HepG2 (cell line): ENCODE measurements at places on chromosomes 6 and 20.

- no peak for DNase-seq
These were observed 114.2 kb upstream of the PHACTR1 start for GRCh38 chr6:12602342-12602741.

DNA sequence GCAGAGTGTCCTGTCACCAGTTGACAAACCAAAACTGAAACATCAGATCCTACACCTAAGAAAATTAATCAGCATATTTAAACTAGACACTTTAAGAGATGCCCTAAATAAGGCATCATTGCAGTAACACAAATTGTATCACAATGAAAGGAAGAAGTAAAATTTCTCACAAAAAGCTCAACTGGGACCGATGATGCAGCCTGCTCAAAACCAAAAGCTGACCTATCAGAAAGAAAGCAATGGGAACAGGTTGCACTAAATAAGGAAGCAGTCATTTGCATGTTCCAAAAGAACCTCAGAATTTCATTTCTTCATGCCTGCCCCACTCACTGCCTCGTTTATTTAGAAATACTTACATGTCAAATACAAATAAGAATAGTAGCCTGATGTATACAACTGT lies 12.1 kb downstream of the HIVEP2 start:
- no peak for DNase-seq

GRCh38 chr6:77025736-77026223 lies 437.5 kb downstream of the HTR1B start:
- DNase-seq: no peak

GRCh38 chr6:48419992-48420391 lies 309.0 kb upstream of the PTCHD4 start:
- no peak for DNase-seq

DNA sequence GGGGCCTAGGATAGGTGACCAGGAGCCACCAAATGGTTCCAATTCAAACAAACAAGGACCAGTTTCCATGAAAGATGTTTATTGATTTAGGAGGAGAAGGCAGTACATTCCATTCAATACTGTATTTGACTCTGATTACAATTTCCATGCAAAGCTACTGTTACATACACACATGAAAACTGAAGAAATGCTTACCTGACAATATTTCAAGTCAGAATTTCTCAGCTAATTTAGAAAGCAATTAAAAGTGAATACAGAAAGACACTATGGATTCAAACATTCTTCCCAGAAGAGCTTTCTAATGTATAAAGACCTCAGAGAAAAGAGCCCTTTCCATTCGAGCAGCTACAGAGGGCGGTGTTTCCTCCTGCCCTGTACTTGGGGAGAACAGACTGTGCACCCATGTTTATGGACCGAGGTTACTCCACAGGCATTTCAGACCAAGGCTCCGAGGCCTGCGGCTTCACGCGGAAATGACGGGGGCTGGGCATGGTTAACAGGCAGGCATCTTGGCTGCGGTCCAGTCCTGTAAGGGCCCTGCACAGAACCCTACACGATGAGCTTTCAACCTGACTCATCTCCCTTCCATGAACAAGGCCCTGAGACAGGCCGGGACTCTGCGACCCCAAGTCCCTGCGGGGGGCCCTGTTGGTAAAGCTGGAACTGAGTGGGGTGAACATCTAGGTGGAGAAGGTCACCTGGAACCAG lies 25.7 kb upstream of the TCFL5 start:
- peak; percentile 50 for DNase-seq

GRCh38 chr20:41538810-41539596 lies 79.2 kb downstream of the CHD6 start:
- peak; percentile 96 for DNase-seq

- DNase-seq: peak; percentile 87
These were observed 22.4 kb downstream of the ZNF311 start for GRCh38 chr6:28982476-28983266.

- no peak for DNase-seq
These were observed 8.8 kb upstream of the MYT1 start for GRCh38 chr20:64155258-64156135.

- DNase-seq: no peak
These were observed at the start of gene FGD2 for GRCh38 chr6:37005061-37005810. FGD2 (plus strand) TSS chr6:37005655; CDS start chr6:37005818, 163 bp downstream.

- no peak for DNase-seq
These were observed 36.9 kb upstream of the ID1 start for GRCh38 chr20:31568041-31568731.

GRCh38 chr20:37111926-37112455 lies 16.2 kb upstream of the RBL1 start:
- DNase-seq: no peak

GRCh38 chr20:50342638-50343102 lies 152.0 kb downstream of the CEBPB start:
- DNase-seq: no peak

DNA sequence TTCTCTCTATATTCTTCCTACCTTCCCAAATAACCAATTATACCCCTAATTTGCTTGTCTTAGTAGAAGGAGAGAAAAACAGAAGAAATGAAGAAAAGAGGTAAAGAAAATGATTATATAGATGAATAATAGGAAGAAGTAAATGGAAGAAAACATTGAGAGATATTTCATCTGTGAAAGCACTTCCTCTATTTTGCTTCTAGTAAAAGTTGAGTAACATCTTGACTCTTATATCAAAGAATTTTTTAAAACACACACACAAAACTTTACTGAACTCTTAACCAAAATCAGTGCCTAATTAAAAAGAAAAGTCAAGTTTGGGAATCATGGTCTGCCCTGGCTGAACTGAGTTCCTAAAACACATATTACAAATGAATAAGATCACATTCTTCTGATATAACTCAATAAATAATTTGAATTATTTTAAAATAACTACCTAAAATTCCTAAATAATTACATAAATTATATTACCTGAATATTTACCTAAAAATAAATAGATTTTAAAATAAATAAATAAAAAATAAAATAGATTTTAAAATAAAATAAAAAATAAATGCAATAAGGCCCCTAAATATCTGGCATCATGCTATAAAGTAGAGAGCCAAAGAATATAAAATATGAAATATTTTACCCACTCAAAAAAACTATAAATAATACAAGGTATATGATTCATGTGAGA lies 8.8 kb downstream of the SLC17A2 start:
- DNase-seq: no peak

GRCh38 chr20:15556869-15557268 lies 1016.4 kb downstream of the KIF16B start:
- no peak for DNase-seq

DNA sequence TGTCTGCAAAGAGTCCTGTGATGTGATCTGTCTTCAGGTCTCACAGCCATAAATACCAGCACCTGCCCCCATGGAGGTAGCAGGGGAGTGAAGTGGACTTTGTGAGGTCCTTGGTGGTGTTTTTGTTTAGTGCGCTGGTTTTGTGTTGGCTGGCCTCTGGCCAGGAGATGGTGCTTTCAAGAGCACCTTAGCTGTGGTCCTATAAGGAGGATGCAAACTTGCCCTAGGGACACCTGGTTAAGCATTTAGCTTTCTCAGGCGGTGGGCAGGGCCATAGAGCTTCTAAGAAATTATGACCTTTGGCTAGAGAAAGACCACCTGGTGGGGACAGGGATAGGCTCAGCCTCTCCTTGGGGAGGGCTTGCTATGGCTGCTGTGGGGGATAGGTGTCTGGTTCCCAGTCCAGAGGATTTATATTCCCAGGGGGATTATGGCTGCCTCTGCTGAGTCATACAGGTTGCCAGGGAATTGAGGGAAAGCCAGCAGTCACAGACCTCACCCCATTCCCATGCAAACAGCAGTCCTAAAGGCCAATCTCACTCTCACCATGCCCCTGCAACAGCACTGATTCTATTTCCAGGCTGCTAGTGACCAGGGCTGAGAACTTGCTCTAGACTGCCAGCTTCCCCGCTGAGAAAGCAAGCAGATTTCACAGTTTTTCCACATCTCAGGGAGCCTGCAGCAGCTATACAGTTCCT lies 259.3 kb downstream of the TFAP2B start:
- no peak for DNase-seq

GRCh38 chr20:57500962-57501361 lies 24.0 kb downstream of the CTCFL start:
- DNase-seq: no peak

DNA sequence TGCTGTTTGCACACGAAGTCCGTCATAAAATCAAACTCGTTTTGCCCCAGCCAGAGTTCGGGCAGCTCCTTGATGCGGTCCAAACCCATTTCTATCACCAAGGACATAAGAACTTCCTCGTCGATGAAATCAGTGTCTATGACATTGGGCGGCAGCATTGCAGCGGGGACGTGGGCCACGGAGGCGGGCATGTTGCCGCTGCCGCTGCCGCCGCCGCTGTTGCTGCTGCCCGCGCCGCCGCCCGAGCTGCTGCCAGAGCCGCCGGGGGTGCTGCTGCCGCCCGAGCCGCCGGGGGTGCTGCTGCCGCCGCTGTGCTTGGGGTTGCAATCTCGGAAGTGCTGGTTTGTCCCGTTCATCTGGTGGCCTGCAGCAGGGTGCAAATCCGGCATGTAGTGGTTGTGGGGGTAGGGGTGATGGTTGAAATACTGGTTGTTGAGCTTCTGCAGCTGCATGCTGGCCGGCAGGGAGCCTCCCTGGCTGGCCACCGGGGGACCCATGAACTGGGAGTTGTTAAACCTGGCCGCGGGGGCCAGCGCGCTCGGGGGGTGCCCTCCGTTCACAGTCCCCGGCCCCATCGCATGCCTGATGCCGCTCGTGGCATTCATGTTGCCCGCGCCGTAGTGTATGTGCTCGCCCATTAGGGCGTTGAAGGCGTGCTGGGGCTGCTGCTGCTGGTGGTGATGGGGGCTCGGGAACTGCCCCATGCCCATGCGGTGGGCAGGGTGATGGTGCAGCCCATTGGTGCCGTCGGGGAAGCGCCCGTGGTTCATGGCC lies 1.1 kb downstream of the CITED2 start:
- peak; percentile 50 for DNase-seq

- no peak for DNase-seq
These were observed 196.5 kb downstream of the ARHGAP18 start for GRCh38 chr6:129513471-129513870.

- DNase-seq: peak; percentile 51
These were observed 362 bp downstream of the DUSP22 start for GRCh38 chr6:292506-293192.

DNA sequence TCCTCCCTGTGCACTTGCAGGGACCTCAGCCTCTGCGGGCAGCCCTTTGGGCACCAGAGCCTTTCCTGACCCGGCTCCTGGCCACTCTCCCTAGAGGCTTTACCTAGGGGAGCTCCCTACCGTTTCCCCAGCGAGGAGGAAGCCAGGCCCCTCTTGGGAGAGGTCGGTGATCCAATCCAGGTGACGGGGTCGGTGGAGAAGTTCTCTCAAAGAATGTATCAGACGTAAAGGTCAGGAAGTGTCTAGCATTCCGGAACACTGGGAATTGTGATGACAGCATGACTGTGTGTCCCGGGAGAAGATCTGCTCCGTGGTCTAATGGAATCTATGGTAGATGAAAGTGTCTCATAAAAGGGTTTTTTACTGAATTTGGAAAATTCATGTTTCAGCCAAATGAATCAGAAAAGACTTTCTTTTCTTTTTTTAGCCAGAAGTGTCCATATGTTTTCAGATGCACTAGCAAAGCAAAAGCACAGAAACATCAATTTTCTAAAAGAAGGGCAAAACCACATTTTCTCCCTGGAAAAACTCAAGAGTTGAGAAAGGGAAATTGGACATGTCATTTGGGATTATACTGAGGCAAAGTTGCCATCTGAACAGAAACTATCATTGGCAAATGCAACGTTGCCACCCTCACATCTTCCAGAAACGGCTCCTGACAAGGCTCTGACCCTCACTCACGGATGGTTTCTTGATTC lies 289.4 kb downstream of the THBS2 start:
- DNase-seq: no peak

DNA sequence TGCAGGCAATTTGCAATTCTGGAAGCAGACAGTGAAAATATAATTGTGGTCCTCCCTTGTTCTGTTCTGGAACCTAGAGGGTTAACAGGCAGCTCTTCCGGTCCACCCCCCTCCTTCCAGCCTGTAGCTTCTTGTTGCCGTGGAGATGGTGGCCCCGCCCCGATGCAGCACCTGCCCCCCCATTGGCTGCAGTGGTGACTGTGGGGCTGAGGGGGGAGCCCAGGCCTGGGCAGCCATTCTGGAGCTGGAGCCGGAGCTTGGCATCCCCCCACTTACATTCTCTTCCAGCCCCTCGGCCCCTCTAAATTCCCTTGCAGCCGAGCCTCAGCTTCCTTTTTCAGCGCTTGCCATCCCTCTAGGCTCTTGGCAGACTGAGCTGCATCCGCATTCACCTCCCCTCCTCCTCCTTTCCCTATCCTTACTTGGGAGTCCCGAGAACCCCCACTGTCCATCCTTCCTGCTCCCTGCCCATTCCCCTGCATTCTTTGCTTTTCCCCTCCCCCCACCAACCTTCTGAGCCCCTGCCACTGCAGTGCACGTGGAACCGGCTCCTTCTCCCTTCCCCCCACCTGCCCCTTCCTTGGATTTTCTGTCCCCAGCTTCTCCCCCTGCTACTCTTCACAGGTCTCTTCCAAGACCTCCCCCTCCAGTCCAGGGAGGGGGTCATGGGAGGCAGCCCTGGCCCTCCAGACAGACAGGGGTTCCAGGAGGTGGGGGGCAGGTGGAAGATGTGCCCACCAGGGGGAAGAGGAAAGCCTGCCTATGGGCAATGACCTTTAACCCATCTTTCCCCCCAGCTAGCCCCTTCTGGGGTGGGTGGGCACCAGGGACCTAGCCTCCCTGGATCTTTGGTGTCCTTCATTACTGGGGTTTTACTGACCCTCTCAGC lies 11.4 kb downstream of the SYNGAP1 start:
- peak; percentile 46 for DNase-seq

DNA sequence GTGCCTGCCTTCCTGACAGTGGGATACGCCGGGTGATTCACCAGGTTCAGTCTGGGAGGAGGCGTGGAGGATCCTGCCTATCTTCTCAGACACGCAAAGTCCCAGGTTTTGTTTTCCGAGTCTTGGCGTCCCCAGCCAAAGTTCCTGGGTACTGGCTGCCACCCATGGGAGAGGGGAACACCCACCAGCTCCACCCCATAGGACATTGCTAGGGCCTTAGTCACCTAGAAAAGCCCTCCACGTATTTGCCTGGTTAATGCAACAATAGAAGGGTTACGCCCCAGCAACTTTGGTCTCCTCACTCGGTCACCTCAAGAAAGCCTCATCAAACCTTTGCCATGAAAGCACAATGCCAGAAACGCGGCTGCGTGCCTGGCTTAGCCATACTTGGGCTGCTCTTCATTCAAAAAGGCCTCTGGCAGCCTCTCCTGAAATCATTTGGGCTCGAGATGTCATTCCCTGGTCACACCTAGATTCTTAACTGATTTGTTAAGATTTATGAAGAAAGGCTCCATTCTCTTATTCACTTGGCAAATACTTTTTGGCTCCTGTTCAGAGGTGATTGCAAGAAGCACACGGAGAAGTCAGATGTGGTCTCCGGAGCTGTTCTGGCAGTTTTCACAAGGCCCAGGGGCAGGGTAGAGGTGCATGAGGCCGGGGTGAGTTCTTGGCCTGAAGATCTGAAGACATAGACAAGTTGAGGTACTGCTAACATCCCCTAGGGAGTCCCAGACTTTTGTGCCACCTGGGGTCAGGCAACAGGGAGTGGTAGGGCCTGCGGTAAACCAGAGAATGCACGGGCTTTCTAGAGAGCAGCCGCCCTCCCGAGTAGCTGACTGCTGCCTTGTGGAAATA lies 35.5 kb upstream of the ZNF133 start:
- DNase-seq: no peak

GRCh38 chr6:111469543-111469942 lies 13.5 kb downstream of the REV3L start:
- no peak for DNase-seq
